ENCODE measurements at places on chromosomes 3 and 15.

- DNase-seq = no peak
Measured at GRCh38 chr3:56839784-56840715, 38.3 kb upstream of the ARHGEF3 start.

DNA sequence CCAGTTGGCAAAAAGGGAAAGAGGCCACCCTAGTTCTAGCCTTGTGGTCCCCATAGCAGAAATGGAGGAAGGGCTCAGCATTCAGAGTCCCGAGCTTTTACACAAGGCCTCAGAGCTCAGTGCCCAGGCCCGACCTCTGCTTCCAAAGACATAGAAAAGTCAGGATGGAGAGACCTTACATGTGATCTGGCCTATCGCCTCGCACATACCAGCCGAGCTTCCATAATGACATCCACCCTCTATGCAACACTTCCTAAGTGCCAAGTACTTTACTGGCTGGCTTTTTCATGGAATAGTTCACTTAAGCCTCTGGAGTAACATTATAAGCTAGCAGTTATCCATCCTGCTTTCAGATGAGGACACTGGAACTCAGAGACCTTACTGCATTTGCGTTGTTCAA, 275.9 kb downstream of the FAM43A start:
- DNase-seq = no peak

- no peak for DNase-seq
Measured at GRCh38 chr3:42663581-42664437, 10.3 kb downstream of the ZBTB47 start.

- no peak for DNase-seq
Measured at GRCh38 chr3:81105206-81105605, 656.2 kb downstream of the GBE1 start.

DNA sequence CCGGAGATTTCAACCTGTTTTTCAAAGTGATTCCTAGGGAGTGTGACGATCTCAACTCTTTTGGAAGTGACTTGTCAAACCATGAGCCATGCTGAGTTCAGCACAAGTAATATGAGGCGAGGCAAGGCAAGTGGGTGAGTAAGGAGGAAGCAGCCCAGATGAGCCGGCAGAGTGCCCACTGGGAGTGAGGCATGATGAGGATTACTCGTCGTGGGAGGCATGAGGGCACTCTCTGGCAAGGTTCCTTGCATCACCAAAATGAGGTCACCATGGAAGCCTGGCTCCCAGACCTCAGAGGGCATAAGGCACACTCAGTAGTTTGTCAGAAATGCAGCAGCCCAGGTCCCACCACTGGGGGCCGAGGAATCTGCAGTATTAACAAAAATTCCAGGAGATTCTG, 636.1 kb downstream of the MAGI1 start:
- no peak for DNase-seq

DNA sequence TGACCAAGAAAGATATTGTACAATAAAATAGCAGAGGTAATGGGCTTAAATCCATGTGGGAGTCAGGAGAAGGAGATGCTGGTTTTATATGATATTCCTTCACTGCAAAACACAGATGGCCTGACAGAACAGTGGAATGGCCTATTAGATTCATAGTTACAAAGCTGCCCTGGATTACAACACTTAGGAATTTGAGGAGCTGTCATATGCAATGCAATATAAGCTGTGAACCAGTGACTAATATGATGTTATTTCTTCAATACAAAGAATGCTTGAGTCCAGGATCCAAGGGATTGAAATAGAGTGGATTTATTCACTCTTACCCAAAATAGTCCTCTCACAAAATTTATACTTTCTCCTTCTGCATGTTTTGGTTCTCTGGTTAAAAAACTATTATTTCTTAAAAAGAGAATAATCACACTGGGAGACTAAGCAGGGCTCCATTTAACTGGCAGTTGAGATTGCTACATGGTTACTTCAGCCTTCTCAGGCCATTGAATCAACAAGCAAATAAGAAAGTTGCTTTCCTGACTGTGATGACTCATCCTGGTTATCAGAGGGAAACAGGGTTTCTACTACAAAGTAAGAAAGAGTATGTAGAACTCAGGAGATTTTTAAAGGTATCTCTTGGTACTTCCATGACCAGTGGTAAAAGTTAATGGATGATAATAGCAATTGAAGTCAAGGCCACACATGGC, 79.8 kb upstream of the ZPLD1 start:
- no peak for DNase-seq

- no peak for DNase-seq
Measured at GRCh38 chr3:60456180-60456579, 795.1 kb downstream of the FHIT start.

- DNase-seq = no peak
Measured at GRCh38 chr3:17642474-17642873, 100.0 kb downstream of the TBC1D5 start.

DNA sequence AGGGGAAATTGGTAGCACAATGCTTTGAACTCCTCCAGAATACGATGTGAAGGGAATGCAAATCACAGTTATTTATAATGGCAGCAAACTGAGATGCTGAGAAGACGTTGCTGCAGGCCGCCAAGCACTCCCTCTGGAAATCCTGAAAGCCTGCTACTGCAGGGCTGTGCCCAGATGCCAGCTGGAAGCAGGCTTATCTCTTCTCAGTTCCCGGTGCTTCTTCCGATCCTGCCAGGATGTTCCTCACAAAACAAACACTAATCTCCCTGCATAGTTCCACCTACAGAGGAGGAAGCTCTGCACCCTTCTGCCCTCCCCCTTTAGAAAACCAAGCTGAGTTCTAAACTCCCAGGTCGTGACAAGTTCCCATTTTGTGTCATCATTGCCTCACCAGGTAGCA, 201.7 kb upstream of the BCL6 start:
- no peak for DNase-seq

DNA sequence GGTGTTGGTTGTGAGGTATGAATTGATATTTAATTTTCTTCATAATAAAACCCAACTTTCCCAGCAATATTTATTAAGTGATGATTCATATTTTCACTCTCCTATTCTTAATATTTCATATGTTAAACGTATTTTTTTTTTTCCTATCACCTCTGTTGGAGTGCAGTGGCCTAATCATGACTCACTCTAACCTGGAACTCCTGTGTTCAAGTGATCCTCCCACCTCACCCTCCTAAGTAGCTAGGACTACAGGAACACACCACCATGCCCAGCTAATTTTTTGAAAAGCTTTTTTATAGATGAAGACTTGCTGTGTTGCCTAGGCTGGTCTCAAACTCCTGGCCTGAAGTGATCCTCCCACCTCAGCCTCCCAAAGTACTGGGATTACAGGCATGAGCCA, 8.6 kb downstream of the PARP15 start:
- DNase-seq = no peak

GRCh38 chr15:93500155-93500554, 411.1 kb upstream of the RGMA start:
- DNase-seq = no peak

DNA sequence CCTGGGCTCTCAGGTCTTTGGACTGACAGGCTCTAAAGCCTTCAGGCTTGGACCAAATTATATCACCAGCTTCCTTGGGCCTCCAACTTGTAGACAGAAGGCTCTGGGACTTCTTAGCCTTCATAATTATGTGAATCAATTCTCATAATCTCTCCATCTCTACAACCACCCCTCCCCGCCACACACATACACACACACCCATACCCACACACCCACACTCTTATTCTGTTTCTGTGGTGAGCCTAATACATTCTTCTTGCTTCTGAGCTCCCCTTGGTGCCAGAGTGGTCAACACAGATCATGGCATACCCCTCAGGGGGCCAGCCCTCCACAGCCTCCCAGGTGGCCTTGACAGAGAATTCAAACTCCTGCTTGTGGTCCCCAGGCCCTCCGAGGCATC, 5.6 kb upstream of the NUP210 start:
- no peak for DNase-seq

DNA sequence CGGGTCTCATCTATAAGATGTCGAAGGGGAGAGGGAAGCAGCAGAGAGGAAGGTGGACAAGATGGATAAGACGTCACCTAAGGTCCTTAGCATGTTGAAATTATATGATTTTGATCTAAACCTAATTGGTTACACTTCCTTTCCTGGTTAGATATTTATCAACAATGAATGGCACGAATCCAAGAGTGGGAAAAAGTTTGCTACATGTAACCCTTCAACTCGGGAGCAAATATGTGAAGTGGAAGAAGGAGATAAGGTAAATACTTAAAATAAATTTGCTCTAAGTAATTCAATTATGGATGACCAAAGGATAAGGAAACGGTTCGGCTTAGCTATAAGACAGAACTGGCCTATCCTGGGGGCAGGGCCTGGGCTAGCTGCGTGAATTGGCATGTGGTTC, 5.5 kb downstream of the ALDH1A3 start:
- DNase-seq = no peak

- peak; percentile 12 for DNase-seq
Measured at GRCh38 chr15:68578980-68579935, at the start of gene CORO2B. CORO2B (plus strand) TSS chr15:68578993; CDS start chr15:68579263, 270 bp downstream.

DNA sequence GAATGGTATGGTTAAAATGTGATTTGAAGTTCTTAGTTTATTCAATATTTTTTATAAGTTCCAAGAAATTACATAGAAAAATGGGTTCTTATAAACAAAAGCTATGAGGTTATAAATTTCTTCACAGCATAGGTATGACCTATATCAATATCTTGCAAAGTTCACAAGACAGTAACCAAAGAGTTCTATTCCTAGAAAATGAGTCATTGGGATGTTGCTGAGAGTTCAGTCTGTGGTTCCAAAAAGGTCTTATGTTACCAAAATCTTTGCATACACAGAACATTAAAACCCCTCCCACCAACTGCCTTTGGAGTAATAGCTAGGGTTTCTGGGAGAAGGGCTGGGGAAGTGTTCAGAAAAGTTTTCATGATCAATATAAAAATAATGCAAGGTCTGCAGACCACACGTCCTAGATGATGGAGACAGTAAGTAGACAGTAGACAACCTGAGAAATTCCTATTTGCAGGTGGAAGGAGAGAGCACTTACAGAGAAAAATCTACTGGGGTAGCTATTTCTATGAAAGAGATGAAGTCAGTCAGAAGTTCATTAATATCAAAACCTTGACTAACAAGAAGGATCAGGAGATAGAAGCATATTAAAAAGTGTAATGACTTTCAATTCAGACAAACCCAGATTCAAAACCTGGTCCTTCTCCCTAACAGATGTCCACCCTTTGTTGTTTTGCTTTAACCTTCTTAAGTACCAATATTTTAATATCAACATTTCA, 279.3 kb downstream of the KCNH8 start:
- no peak for DNase-seq

GRCh38 chr3:44554626-44555592, at the start of gene ZKSCAN7:
ZKSCAN7 (plus strand) TSS chr3:44555193; CDS start chr3:44557048, 1,855 bp downstream.
- DNase-seq = peak; percentile 58

DNA sequence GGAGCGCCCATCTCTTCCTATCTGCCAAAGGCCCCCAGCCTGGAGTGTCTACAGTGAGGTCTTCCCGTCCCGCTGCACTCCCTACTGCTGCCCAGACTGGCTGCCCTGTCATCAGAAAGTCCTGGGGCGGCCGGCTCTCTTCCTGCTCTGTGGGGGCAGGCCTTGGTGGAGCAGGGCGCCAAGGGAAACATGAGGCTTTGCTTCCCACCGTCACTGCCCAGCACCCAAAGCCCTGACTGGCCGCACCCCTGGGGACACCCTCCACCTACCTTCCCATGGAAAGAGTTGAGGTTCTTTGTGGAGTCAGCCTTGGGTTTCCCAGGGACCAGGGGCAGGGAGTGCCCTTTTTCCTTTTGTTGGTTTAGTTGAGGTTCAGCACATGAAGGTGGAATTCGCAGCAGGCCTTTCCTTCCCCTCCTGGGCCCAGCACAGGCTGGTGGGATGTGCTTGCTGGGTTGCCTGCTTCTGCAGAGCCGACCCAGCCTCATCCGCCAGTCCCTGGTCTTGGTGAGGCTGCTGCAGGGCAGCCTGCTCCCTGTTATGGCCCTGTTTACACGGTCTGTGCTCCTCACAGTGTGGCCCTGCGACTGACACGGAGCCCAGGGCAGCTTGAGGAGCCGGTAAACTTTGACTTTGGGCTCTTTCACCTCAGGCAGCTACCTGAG, 51.8 kb upstream of the PLXNA1 start:
- DNase-seq = no peak

DNA sequence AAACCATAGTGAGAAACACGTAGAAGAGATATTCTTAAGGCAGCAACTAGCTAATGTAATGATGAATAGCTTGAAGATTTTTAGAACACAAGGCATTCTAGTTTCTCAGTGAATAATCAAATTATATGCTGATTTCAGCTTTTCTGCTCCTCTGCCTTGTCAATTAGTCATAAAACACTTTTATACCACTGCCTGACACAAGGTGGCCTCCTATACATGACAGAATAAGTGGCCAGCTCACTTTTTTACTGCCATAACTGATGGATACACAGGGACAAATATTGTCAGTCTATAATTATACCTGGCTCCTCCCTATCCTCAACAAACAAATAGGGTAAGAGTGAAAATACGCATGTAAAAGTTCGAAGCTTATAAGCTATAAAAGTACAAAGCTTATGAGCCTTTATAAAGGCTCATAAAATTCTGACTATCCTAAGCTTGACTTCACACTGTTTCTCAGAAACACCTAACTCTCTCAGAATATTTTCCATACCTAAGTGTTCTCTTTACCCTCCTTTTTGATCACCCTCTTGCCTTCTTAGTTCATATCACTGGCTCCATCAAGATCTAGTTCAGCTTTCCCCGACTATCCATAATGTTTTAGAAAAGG, 81.6 kb downstream of the HERC1 start:
- DNase-seq = peak; percentile 56

GRCh38 chr3:105532251-105532650, 165.5 kb downstream of the ALCAM start:
- no peak for DNase-seq

DNA sequence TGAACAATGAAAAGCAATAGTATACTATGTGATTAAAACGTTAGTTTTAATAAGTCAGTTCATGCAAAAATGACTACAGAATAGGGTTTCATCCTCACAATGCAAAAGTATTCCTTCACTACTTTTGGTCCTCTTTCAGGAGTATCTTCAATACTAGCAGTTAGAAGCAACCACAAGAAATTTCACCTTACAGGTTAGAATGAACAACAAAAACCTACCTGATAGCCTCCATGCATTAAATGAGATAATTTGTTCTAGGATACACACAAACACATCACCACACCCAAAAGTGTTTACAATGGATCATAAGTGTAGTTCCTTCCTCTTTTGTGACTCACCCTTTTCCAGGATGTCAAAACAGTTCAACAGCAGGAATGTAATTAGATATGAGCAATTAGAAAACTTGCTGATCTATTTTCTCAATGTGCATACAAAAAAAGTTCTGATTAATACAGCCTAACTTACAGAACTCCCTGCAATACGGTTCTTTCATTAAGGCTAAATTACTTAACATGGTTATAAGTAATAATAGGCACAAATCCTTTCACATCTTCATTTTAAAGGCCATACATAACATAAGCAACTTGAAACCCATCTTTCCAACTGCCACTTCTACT, 21.6 kb downstream of the UACA start:
- no peak for DNase-seq

DNA sequence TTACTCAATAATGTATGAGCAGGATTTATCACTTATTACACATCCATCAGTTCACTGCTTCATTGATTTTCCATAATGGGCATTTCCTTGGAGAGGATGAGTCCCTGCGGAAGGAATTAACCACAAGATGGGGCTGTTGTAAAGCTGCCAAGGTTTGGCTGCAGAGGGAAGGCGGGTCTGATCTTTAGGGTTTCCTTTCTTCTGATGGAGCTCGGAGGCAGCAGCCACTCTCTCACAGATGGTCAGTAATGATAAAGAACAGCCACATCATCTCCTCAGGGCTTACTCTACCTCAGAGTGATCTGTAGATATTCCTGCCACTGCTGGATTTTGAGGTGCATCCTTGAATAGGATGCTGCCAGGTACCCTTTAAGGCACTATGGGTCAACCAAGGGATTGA, 115.2 kb downstream of the USP13 start:
- no peak for DNase-seq

- DNase-seq = no peak
Measured at GRCh38 chr3:77468626-77469020, 428.7 kb downstream of the ROBO2 start.

Data from stimulated activated CD4-positive, alpha-beta T cell treated with anti-CD3 and anti-CD28 coated beads, Interleukin-4, amount 100 ng/mL, for 24 hours (primary cell).